C1 segment of cervical spinal cord (tissue), 14 donors: ENCODE measurements at places on chromosomes 16 and 17.

DNA sequence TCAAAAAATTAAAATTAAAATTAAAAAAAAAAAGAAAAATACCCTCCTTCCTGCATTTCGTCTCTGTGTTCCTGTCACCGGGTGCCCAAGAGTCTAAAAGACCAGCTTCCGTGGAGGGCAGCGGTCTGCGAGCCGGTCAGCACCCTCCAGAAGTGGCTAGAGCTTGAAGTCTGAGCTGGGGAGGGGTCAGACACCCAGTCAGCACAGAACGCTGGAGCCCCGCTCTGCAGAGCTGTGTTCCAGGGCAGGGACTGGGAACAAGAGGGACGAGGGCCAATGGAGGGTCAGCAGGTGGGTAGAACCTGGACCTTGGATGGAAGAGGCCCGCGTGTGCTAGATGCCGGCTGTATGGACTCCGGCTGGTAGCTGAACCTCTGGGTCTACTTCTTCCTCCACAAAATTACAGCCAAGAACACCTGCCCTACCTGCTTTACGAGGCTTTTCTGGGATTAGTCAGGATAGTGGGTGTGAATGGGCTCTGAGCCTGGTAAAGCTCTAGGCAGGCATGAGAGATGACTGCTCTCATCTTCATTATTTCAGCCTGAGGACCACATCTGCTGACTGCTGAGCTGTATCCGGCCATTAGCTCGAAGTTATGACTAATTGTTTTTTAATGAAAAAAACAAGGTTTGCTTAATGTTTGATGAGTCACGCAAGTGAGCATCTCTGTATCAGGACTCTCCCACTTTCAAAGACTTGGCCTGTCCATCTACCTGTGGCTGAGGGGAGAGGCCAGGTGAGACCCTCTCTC is 5.9 kb downstream of the TRPV1 start:
- DNase-seq = no peak

DNA sequence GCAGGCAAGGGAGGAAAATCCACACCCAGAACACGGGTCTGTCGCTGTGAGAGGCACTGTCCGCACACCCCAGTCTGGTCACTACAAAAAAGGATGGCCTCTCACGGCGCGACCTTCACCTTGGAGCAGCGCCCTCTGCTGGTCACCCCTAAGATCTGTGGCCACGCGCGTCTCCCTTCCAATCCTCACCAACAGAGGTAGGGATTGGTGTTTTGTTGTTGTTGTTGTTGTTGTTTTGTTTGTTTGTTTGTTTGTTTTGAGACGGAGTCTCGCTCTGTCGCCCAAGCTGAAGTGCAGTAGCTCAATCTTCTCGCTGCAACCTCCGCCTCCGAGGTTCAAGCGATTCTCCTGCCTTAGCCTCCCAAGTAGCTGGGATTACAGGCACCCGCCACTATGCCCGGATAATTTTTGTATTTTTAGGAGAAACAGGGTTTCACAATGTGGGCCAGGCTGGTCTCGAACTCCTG is 15.0 kb upstream of the C17orf58 start:
- DNase-seq = peak; percentile 17

DNA sequence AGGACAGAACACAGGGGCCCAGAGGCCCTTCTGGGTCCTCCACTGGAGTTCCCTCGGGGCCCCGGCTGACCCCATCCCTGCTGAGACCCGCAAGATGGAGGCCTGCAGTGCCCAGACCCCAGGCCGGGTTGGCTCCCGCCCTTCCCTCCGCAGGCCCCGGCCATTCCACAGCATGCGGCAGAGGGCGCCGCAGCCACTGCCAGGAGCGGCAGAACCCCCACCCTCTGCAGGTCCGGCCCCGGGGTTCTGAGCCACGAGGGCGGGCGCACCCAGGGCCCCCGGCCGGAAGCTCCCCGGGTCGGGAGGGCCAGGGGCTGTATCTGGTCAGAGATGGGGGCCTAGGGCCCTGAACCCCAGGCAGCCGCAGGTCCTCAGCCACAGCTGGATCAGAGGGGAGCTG is 2.4 kb upstream of the PERCC1 start:
- DNase-seq = no peak

GRCh38 chr17:16101440-16101839 is 101.8 kb downstream of the TTC19 start:
- no peak for DNase-seq

- DNase-seq = no peak
These were observed 23.5 kb upstream of the SIAH1 start for GRCh38 chr16:48408688-48409087.

DNA sequence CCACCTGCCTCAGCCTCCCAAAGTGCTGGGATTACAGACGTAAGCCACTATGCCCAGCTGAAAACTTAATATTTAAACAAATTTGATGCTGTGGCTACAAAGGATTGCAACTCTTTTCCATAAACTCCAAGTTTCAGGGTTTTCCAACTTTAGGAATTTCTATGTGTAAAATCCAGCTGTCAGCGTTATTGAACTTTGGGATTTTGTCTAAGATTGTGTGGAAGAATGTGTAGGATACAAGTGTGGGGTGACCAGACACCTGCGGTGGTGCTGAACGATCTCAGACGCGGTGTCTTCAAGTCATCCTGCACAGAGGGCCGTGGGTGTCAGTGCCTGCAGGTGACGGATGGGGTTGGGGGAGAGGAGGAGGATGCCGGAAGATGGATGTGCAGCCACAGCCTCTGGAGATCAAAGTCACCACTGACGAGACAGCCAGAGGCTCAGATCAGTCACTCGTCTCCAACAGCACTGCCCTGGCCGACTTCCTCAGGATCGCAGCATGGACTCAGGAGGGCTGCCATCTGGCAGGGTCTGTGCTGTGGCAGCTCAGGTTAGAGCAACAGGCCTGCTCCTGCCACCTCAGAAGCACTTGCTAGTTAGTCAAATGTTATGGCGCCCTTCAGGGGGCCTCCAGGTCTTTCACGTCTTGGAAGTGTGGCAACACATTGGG is 13.0 kb downstream of the ACSF3 start:
- DNase-seq = no peak

- no peak for DNase-seq
These were observed 24.0 kb upstream of the SALL1 start for GRCh38 chr16:51175081-51175480.

- DNase-seq = no peak
These were observed 195.5 kb upstream of the TNRC6C start for GRCh38 chr17:77763023-77763422.

DNA sequence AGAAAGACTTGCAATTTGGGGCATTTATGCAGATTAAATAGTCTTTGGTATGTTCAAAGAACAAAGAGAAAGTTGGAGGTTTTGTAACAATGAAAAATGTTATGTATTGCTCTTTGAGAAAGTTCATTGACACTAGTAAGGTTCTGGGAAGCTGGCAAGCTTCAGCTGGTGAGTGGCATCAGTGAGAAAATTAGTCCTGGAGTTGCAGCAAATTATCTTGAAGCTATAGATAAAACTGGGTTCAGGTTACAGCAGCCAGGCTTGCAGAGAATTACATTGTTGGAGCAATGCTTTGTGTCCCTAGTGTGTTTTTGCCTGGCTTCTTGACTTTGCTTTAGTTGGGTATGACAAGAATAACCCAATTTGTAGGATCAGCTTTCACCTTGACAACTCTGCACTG is 221.2 kb downstream of the CDH13 start:
- no peak for DNase-seq

GRCh38 chr16:26524281-26524680 is 542.4 kb upstream of the C16orf82 start:
- no peak for DNase-seq

DNA sequence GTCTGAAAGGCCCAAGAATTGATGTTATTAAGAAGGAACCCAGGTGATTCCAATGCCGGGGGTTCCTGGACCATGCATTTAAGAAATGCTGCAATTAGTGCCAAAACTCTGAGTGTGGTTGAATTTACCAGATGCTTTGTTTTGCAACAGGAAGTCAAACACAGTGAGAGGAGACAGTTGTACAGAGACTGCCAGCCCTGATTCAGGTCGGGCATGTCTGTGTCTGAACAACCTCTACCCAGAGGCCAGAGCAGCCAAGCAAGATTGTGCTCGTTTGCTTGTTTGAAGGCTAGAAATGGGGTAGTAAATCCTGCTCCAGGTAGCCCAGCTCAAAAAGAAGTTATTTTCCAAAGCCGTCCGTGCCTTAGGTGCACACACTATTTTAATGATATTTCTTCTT is 412.4 kb upstream of the ERCC4 start:
- no peak for DNase-seq

DNA sequence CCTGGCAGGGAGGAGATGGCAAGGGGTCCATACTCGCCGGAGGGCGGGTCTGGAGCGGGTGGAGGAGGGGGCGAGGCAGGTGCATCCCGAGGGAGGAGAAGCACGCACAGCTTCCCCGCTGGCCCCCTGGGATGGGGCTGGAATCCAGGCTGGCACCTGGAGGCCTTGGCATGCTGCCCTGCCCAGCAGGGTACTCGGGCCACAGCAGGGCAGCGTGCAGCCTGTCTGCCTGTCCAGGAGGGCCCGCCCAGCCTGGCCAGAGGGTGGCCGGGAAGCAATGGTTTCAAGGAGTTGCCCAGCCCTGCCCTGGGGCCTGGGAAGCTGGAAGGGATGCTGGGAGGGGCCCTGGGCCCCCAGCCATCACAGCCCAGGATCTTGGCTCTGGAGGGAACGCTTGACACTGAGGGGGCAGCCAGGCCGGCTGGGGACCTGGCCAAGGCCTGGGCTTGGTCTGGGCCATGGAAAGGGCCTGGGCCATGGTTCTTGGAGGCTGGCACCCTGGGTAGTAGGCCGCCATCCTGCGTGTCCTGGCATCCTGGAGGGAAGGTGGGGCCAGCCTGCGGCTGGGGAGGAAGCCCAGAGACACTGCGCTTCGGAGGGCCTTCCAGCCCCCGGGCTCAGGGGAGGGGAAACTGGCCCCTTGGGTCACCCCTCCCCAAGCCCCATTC is 1.1 kb downstream of the GLIS2 start:
- DNase-seq = peak; percentile 50

DNA sequence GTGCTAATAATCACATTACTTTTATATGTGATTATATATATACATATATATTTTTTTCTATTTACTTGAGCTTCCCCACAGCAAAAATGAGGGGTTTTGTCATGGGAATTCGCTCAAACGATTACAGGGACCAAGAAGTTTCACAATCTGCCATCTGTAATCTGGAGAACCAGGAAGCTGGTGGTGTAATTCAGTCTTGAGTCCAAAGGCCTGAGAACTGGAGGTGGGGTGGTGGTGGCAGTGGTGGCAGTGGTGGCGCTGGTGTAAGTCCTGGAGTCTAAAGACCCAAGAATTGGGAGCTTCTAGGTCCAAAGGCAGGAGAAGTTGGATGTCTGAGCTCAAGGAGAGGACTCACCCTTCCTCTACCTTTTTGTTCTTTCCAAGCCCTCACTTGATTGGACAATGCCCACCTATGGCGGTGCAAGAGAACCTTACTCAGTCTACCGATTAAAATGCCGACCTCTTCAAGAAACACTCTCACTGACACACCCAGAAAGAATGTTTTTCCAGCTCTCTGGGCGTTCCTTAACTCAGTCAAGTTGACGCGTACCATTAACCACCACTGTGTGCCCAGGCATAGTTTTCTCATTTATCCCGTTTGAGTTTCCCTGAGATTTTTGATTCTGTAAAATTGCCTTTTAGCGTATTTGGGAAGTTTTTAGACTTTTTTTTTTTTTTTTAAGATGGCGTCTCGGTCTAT is 31.9 kb downstream of the POLR2A start:
- no peak for DNase-seq

DNA sequence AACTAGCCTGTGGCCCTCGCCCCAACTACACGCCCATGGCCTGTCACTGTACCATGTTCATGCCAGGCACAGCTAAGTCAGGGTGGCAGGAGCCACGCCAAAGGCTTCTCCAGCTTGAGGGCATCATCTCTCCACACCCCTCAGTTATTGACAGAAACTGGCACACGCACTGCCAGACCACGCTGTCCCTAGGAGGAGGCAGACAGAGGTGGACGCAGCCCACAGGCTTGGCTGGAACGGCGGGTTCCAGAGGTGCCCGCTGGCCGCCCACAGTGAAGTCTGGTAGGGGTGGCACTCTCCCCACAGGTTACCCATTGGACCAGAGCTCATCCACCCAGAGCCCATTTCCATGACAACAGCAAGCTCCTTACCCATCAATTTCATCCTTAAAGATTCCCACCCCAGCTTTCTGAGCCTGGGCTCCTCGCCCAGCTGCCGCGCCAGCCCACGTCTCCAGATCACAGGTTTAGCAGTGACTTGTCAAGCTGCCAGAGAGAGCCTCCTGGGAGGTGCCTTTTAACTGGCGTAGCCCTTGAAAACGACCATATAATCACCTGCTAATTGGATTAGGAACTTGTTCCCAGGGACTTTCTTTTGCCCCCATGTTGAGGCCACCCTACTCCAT is 27.9 kb downstream of the RPRML start:
- DNase-seq = no peak

GRCh38 chr16:3665508-3665907 is 11.0 kb downstream of the DNASE1 start:
- DNase-seq = no peak

DNA sequence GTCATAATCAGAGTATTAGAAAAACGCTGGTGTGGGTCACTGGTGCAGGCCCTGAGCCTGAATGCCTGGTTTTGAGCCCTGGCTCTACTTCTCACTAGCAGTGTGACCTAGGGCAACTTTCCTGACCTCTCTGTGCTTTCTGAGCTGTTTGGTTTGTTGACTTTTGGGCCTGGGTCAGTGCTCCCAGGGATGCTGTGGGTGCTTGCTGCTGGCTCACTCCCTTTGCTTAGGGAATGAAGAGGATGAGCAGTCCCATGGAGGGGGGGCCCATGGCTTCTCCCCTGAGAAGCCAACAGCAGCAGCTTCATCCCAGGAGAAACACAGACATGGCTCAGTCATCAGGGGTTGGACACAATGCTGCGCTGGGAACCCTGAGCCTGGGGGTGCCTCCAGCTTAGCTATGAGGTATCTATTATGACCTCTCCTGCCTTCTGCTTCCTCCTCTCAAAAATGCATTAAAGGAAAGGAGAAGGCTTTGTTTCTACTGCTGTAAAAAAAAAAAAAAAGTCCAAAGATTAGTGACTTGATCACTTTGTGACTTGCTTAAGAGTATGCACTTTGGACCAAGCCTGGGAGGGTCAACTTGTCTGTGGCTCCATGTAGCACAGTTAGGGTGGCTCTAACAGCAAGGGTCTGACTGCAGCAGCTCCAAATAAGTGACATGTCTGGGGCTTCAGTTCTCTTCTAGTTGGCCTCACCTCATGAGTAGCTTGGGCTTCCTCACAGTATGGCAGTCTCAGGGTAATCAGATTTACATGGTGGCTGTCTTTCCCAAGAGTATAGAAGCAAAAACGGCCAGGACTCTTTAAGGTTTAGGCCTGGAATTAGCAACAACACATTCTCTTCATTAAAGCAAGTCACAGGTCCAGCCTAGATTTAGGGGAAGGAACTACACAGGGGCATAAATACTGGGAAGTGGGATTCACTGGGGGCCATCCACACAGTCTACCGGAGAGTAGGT is 13.0 kb downstream of the NKD1 start:
- no peak for DNase-seq

DNA sequence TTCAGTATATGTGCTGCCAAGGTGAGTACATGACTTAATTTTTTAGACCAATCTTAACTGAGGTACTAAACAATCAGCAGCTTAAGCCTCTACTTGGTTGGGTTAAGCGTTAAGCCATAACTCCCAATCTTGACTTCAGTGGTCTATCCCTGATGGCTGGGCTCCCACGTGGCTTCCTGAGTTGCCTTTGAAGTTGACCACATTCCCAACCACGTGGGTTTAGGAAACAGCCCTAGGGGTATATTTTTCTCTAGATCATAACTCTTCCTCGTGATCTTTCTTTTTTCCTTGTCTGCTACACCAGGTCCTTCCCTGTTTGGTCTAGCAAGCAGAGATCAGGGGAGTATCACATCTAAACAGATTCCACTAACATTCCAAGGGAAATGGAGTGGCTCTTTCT is 20.1 kb upstream of the PIRT start:
- no peak for DNase-seq

GRCh38 chr17:40374821-40375498 is 10.4 kb upstream of the GJD3 start:
- no peak for DNase-seq

- DNase-seq = no peak
These were observed 3.8 kb upstream of the CRYM start for GRCh38 chr16:21281698-21282389.
